ENCODE measurements at places on chromosomes 6 and 20.

DNA sequence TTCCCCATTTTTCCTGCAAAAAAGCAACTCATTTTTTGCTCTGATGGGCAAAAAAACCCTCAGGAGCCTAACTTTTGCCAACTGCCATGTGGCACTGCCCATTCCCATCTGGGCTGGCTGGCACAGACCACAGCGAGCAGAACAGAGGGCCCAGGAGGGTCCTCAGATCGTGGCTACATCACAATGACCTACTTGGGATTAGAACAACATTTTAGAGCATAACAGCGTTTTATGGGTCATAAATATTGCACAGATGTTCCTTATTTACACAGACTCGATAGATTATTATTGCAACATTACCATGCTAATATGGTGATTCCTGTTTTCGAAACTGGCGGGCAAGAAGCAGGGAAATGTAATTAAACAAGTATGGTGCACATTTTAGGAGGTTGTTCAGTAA is 28.0 kb downstream of the PTPRT start:
- DNase-seq, result no peak

GRCh38 chr6:146805546-146806325 is 207.0 kb downstream of the ADGB start:
- DNase-seq, result no peak

DNA sequence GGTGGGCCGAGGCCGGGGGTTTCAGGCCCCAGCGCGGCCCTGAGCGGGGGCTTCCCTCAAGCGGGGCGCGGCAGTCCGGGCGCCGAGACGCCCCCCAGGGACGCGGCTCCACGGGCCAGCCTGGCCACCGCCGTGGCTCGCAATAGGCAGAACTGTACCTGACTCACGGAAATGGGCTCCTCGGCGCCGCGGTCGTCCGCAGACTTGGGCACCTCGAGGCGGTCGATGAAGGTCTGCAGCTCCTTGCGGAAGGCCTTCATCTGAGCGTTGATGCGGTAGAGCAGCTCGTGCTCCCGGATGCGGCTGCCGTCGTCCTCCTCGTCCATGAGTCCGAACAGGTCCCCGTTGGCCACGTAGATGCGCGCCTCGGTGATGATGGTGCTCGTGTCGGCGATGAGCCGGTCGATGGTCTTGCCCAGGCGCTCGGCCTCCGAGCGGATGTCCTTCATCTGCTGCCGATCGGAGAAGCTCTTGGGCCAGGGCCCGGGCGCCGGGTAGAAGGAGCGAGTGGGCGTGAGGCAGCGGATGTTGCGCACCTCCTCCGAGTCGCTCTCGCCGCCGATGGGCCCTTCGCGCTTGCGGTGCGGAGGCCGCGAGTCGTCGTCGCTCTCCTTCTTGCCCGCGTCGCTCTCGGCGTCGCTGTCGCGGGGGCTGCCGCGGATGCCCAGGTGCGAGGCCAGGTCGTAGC is 16.1 kb upstream of the KIAA0408 start:
- DNase-seq, result no peak

GRCh38 chr6:107957308-107957908 is 600 bp downstream of the SEC63 start:
- DNase-seq, result peak; percentile 50

DNA sequence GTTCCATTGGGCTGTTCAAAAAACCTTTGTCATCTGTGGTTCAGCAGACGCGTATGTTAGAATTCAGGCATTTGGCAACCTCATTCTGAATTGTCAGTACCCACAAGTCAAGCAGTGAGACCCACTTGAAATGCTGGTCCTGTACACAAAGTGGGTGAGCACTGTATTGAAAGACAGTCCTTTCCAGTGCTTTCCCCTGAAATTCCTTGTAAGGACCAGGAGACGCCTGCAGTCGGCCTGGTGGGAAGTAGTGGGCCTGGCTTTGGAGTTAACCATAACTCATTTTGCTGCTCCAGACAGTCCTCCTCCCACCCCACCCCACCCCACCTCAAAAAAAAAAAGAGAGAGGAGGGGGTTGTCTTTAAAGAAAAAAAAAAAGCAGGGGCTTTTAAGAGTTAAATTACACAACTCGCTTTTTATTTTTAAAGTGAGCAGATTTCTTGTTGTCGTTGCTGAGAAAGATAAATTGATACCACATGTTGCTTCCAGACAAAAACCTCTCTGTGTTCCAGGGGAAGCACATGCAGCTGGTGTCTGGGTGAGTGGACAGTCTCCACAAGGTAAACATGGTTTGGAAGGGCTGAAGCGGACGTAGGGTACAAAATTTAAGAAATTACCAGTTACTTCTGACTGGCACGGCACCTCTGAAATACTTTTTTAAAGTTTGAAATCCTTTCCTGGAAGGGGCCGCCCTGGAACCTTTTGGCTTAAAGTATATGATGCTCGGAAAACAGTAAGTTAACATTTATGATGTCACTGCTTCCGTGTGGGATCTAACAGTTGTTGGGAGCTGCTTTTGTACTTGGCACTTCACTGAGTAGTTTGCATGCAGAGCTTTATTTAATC is 95.3 kb downstream of the FOXO3 start:
- DNase-seq, result no peak

- peak; percentile 50 for DNase-seq
Observed at GRCh38 chr20:4613718-4614620, 107.7 kb upstream of the PRND start.

DNA sequence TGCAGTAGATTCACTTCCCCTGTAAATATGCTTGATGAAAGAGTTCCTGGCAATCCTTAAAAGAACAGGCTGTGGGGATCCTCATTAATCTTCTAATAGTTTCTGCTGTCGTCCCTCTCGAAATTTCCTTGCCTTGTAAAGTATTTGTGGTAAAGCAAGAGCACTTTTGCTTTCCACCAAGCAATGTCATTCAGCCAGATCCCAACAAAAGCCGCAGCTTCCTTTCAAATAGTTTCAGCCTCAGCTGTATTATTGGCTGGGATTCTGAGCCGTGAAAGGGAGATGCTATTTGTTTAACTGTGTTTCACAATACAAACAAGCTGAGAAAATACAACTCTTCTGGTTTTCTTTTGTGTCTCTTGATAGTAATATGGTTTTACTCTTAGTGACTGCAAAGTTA is 48.9 kb upstream of the EPHA7 start:
- DNase-seq, result no peak

- no peak for DNase-seq
Observed at GRCh38 chr6:113065611-113066010, 718.5 kb downstream of the RFPL4B start.

- no peak for DNase-seq
Observed at GRCh38 chr6:3151691-3152090, 5.7 kb downstream of the TUBB2A start.

- no peak for DNase-seq
Observed at GRCh38 chr20:35001596-35002362, 46.1 kb downstream of the MYH7B start.

- DNase-seq, result no peak
Observed at GRCh38 chr6:108555399-108556052, 5.2 kb upstream of the FOXO3 start.

- DNase-seq, result no peak
Observed at GRCh38 chr6:100691972-100692371, 189.2 kb downstream of the ASCC3 start.

- DNase-seq, result no peak
Observed at GRCh38 chr20:10603971-10604864, 69.6 kb downstream of the JAG1 start.

DNA sequence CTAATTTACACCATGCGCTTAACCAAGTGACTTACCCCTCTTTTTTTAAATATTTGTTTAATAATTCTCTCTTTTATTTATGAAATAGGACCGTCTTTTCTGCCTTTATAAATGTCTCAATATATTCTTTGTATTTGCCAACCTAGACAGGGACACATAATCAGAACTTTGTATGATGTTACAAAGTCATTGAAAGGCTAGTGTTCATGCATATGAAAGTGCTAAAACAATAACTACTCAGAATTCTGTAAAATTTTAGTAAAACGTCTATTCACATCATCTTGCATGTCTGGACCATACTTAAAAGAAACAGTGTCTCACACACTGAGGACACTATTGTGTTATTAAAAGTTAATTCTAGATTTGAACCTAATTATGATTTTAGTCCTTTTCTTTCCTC is 41.1 kb upstream of the HBS1L start:
- DNase-seq, result no peak
